NCI-H1105 (cell line): ENCODE measurements at places on chromosomes 1 and 21.

GRCh38 chr1:214277704-214278635 lies 3.0 kb upstream of the SMYD2 start:
- no peak for DNase-seq

DNA sequence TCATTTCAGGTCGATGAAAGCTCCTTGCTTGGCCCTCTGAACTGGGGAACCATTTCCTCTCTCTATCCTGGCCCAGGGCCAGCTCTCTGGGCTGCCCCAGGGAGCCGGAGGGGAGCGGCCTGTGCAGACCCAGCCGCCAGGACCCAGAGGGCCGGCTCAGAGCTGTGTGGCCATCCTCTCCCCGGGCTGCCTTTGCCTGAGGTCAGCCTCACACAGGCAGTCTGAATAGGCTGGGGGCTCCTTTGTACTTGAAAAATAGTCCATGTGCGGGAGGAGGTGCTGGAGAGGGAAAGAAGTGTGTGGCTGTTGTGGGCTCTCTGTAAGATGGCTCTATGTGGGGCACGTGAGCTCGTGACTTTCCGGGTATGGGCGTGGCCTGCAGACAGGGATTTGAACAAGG lies 275.1 kb upstream of the VAMP3 start:
- DNase-seq = no peak

- DNase-seq = no peak
Measured at GRCh38 chr1:112237983-112238545, 157.9 kb upstream of the CTTNBP2NL start.

- no peak for DNase-seq
Measured at GRCh38 chr1:46026531-46026930, 105.9 kb downstream of the PIK3R3 start.

GRCh38 chr1:63099188-63099587 lies 223.2 kb upstream of the FOXD3 start:
- DNase-seq = no peak

DNA sequence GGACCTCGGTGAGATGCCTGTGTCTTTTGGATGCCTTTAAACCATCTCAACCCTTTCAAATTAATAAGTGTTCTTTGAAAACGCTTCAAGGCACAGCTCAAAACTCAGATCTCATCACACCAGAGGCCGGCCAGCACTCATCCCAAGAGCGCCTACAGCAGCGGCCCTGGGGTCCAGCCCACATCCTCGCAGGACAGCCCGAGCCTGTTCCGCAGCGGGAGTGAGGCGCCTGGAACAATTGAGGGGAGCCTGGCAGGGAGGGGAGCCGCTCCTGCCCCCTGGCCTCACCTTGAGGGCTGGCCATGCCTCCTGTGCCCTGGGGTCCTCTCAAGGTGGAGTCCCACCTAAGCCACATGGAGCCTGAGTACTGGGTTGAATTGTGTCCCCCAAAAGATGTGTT lies 37.9 kb downstream of the ACOT7 start:
- DNase-seq = no peak

- DNase-seq = no peak
Measured at GRCh38 chr1:78440381-78440793, 50.4 kb upstream of the PTGFR start.

DNA sequence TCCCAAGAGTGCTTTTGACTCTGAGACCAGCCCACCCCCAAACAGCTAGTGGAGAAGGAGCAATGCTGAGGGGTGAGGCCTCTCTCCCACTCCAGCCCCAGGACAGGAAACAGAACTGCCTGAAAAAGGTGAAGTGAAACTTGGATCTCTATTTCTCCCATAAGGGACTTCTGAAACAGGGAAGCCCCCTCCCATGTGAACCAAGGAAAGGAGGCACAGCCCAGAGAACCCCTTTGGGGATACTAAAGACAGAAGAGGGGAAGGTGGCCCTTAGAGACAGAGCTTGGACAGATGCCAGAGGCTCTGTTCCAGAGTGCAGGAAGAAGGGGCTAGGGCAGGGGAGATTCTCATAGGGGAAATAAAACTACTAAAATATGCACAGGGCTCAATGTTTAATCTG lies 2.9 kb downstream of the TNFAIP8L2 start:
- DNase-seq = no peak

- DNase-seq = no peak
Measured at GRCh38 chr1:201845331-201846083, 16.6 kb downstream of the IPO9 start.

- DNase-seq = no peak
Measured at GRCh38 chr1:154695985-154696384, 88.0 kb upstream of the ADAR start.

DNA sequence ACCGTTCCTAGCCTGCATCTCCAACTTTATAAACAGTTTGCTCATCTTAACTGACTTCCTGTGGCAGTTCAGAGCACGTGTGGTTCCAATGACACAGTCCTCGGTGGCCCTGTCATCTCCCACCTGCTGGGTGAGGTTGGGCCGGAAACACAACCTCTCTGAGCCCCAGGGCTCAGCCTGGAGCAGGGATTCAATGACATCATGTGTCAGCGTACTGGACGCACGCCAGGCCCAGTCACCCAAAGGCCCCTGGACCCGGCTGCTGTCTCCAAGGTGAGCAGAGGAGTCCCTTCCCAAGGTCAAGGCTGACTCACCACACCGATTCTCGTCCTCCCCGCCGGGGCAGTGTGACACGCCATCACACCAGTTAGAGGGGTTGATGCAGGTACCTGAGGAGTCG lies 19.9 kb downstream of the TMPRSS2 start:
- no peak for DNase-seq

DNA sequence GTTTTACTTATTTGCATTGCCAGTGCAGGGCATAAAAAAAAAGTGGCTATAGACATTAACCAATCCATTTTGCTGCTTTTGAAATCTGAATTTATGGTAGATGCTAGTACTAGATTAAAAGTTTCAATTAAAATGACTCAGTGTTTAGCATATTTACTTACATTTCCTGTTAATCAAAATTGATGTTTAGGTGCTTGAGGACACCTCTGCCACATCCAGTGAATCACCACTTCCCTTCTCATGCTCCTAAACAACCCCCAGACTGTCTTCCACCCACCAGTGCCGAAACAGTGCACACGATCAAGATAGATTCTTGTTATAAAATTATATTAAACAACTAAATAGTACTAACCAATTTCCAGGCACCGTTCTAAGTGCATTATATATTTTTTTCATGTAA lies 32.7 kb downstream of the HSD17B7 start:
- DNase-seq = no peak

- DNase-seq = no peak
Measured at GRCh38 chr1:198798923-198799386, 160.1 kb downstream of the PTPRC start.

DNA sequence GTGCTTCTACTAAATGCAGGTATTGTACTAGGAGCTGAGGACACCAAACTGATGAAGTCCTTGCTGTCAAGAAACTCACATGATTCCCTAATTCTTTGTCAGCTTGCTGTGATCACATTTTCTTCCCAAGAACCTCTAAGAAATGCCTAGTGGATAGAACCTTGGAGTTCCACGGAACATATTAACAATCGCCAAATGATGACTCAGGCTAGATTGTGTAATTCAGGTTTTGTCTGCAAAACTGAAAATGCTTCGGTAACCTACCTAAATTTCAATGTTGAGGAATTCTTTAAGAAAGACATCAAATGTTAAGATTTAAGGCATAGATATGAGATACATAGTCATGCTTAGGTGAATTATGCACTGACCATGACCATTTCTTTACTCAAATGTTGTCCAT lies 1.7 kb upstream of the GADD45A start:
- DNase-seq = no peak

GRCh38 chr1:15985611-15986297 lies 9.9 kb upstream of the ZBTB17 start:
- no peak for DNase-seq

DNA sequence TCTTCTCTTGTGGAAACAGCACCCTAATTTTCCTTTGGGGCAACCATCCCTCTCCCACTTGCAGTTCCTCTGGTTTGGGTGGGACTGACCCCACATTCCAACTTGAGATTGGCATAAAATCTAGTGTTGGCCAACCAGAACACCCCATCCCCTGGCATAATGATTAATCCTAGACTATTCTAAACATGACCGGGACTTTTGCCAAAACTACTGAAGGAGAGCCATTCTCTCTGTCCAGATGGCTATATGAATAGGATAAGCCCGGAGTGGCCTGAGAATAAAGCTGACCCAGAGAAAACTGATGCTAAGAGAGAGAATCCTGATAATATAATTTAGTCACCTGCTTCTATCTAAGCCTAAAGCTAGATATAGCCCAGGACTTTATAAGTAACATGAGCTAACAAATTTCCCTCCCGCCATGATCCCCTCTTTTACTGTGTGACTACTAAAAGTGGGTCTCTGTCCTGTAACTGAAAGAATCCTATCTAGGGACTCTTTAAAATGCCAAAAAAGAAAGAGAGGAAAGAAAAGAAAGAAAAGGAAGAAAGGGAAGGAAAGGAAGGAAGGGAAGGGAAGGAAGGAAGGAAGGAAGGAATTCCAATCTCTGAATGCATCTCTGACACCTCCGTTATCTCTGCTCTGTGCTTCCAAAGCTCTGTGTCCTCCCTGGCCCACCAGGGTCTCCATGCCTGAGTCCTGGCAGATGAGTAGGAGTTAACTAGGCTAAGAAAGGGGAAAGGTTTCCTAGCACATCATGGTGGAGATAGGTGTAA lies 28.0 kb upstream of the NRDC start:
- DNase-seq = no peak

DNA sequence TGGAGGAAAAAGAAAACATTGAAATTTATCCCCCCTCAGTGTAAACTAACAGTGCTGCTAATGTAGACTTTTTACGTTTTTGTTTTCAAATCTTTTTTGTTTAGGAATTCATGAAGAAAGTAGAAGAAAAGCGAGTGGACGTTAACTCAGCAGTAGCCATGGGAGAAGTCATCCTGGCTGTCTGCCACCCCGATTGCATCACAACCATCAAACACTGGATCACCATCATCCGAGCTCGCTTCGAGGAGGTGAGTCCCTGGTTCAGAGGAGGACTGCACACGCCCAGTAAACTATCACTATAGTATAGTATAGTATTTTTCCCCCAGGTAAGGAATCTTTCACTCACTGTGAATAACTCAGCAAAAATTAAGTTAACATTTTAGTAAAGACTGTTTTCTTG lies 37.8 kb upstream of the BMP8A start:
- no peak for DNase-seq

GRCh38 chr1:184708084-184708676 lies 46.5 kb downstream of the EDEM3 start:
- no peak for DNase-seq

- no peak for DNase-seq
Measured at GRCh38 chr1:166470441-166470840, 303.6 kb upstream of the FAM78B start.

GRCh38 chr1:201336711-201337450 lies 40.6 kb downstream of the TNNT2 start:
- no peak for DNase-seq

GRCh38 chr1:197198911-197199310 lies 52.4 kb upstream of the ASPM start:
- DNase-seq = no peak

GRCh38 chr1:183589874-183590243 lies 400 bp downstream of the NCF2 start:
- DNase-seq = no peak

DNA sequence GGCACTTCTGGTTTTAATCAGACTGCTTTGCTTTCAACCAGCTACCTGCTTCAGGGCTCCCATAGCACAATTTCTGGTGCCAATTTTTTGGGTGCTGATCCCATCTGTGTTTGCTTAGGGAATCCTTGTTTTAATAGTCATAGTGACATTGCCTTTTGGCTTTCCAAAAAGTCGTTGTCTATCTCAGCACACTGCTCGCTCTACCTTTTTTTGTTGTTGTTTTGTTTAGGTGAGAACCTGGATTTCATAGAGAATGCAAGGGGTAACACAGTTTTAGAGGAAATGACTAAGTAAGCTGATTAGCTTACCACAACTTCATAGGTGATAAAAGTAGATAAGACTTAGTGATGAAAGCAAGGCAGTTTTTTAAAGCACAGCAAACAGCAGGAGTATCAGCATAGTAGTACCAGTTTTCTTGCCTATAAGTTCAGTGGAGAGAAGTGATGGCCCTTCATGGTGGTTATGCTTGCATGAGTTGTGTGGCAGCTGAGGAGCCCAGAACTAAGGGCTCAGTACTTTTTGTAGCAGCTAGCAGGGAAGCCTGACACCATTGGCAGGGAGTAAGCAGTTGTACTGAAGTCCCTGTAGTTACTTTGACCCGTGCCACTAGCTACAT lies 31.3 kb downstream of the NEK7 start:
- DNase-seq = no peak

GRCh38 chr1:158272681-158273080 lies 17.0 kb upstream of the CD1C start:
- DNase-seq = peak; percentile 58

DNA sequence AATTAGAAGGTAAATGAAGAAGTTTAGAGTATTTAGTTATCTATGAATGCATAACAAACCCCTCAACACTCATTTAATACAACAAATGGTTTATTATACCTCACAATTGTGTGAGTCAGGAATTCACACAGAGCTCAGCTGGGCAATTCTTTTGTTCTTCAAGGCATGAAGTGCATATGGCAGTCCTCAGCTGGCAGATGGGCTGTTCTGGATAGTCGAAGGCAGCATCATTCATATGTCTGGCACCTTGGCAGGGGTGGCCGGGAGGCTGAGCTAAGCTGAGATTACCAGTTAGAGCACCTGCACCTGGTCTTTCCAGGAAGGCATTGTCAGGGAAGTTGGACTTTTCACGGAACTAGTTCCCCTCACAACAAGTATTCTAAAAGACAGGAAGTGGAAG lies 286.2 kb upstream of the DUSP10 start:
- no peak for DNase-seq

- no peak for DNase-seq
Measured at GRCh38 chr1:205301842-205302588, 19.5 kb downstream of the NUAK2 start.

GRCh38 chr21:17931080-17931479 lies 111.9 kb upstream of the C21orf91 start:
- no peak for DNase-seq

DNA sequence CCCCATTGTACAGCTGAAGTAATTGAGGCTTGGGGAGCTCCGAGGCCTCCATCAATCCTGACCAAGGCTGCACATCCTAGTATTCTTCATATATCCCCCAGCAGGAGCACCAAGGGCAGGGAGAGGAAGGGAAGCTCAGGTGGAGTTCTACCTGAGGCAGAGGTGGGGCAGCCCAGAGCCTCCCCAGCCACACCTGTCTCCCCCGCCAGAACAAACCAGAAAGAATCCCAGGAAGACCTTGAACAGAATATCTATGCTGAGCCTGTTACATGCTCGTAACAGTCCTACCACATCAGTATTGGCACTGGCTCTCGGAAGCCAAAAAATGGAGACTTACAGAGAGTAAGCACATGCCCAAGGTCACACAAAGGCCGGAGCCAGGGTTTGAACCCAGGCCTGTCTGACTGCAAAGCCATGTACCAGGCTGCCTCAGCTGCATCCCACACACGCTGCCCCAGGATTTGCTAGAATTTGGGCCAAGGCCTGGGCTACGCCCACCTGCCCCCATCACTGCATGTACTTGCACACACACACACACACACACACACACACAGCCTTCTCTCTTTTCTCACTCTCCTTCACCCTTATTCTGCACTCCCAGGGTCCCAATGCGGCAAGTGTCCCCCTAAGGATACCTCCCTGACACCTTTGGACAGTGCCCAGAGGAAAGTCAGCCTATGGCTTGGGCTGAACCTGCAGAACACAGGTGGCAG lies 4.5 kb downstream of the E2F2 start:
- DNase-seq = no peak
